ENCODE measurements at places on chromosomes 3 and 15.

GRCh38 chr3:114383875-114384557, 90.2 kb downstream of the TIGIT start:
- peak; percentile 25 for DNase-seq
- H3K4me3 ChIP-seq = no peak overlapping the region
- peaks cover 5% of the 10 kb centered on the region for H3K36me3 ChIP-seq
- no peaks in the 10 kb centered on the region for H3K27me3 ChIP-seq
- H3K27ac ChIP-seq = no peak overlapping the region

- no peaks in the 10 kb centered on the region for H3K27me3 ChIP-seq
- H3K4me1 ChIP-seq = no peaks in the 10 kb centered on the region
- H3K4me3 ChIP-seq = no peak overlapping the region
- no peak for DNase-seq
- no peak overlapping the region for H3K27ac ChIP-seq
Observed at GRCh38 chr3:169256027-169256426, 407.5 kb downstream of the MECOM start.

DNA sequence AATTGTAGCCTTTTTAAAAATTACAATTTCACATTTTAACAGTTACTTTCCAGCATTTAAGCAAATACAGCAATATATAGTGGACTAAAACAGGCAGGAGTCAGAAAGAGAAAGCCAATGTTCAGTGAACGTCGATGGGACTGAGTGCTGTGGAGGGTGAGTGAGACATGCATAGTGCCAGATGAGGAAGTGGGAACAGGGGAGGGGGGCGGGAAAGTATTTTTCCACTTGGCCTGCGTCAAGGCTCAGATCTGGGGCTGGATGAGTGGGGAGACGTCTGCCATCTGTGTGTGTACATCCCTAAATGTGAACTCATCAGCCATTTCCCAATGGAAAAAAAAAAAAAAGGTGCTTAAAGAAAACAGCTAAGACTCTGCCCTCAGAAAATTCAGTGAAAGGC, 19.2 kb upstream of the RAD18 start:
- H3K27me3 ChIP-seq = no peaks in the 10 kb centered on the region
- no peak overlapping the region for H3K27ac ChIP-seq
- no peaks in the 10 kb centered on the region for H3K4me1 ChIP-seq
- no peak for DNase-seq

- H3K4me1 ChIP-seq = peaks cover 40% of the 10 kb centered on the region
- no peak for DNase-seq
- no peaks in the 10 kb centered on the region for H3K36me3 ChIP-seq
- H3K27me3 ChIP-seq = no peaks in the 10 kb centered on the region
- no peak overlapping the region for H3K27ac ChIP-seq
Observed at GRCh38 chr3:171329746-171330145, 130.5 kb downstream of the TNIK start.

GRCh38 chr3:122003112-122003511, 18.9 kb downstream of the ILDR1 start:
- H3K4me1 ChIP-seq = peaks cover 67% of the 10 kb centered on the region
- H3K27ac ChIP-seq = peak overlapping the region; percentile 91
- H3K4me3 ChIP-seq = peak overlapping the region; percentile 53

GRCh38 chr3:42988566-42988965, 9.5 kb downstream of the GASK1A start:
- H3K36me3 ChIP-seq = no peaks in the 10 kb centered on the region
- no peak overlapping the region for H3K27ac ChIP-seq
- H3K4me1 ChIP-seq = no peaks in the 10 kb centered on the region
- H3K27me3 ChIP-seq = no peaks in the 10 kb centered on the region

DNA sequence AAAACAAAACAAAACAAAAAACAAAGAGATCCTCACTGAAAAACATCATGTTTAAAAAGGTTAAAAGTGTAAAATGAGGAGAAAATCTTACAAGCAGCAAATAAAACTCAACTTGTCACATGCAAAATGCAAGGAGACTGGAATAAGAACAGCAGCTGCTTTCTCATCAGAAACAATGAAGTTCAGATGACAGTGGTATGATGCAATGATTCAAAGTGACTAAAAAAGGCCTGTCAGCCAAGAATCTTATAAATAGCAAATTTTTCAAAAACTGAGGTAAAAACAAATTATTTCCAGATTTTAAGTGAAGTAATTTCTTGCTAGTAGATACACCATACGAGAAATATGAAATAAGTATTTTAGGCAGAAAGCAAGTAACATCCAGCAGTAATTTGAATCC, 68.6 kb upstream of the EPHA3 start:
- H3K4me3 ChIP-seq = no peak overlapping the region
- no peak overlapping the region for H3K27ac ChIP-seq
- no peak for DNase-seq
- H3K36me3 ChIP-seq = no peaks in the 10 kb centered on the region
- no peaks in the 10 kb centered on the region for H3K4me1 ChIP-seq

- peak overlapping the region; percentile 45 for H3K4me3 ChIP-seq
- H3K27me3 ChIP-seq = no peaks in the 10 kb centered on the region
- no peaks in the 10 kb centered on the region for H3K36me3 ChIP-seq
- H3K27ac ChIP-seq = peak overlapping the region; percentile 99
Observed at GRCh38 chr3:169940470-169941181, 26.0 kb upstream of the SEC62 start.

GRCh38 chr15:25890529-25890928, 27.4 kb upstream of the ATP10A start:
- H3K27me3 ChIP-seq = no peaks in the 10 kb centered on the region
- H3K36me3 ChIP-seq = no peaks in the 10 kb centered on the region
- no peaks in the 10 kb centered on the region for H3K4me1 ChIP-seq
- no peak overlapping the region for H3K4me3 ChIP-seq

DNA sequence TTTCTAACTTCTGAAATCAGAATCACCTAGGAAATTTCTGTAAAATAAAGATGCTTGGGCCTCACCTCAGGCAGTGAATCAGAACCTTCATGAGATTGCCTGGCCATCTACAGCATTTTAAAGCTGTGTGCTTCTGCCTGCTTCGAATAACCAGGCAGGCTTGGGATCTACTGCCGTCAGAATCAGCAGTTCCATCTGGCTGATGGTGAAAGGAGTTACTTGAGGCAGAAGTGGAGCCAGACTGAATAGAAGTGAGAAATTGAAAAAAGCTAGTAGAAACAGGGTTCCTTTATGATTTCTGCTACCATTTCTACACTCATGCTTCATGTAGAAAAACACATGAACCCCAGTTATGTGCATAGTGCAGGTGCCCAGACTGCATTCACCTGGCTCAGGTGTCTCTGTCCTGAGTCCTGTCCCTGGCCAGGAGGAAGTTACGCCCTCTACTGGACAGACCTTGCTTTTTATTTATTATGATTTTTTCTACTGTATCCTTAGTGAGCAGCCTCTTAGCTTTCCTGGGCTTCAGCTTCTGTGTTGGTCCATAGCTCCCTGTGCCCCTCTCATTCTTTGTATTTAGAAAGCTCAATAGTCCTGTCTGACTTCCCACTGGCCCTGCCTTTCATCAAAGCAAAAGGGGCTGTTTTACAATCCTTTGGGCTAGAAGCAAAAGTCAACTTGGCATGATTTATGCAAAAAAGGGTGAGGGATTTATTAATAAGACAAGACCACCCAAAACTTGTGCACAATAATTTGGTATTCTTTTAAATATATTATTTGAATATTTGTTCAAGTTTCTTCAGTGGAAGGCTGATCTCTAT, 200.8 kb upstream of the GOLGA6L4 start:
- DNase-seq = no peak
- no peak overlapping the region for H3K4me3 ChIP-seq
- no peaks in the 10 kb centered on the region for H3K36me3 ChIP-seq
- no peak overlapping the region for H3K27ac ChIP-seq
- no peaks in the 10 kb centered on the region for H3K4me1 ChIP-seq

DNA sequence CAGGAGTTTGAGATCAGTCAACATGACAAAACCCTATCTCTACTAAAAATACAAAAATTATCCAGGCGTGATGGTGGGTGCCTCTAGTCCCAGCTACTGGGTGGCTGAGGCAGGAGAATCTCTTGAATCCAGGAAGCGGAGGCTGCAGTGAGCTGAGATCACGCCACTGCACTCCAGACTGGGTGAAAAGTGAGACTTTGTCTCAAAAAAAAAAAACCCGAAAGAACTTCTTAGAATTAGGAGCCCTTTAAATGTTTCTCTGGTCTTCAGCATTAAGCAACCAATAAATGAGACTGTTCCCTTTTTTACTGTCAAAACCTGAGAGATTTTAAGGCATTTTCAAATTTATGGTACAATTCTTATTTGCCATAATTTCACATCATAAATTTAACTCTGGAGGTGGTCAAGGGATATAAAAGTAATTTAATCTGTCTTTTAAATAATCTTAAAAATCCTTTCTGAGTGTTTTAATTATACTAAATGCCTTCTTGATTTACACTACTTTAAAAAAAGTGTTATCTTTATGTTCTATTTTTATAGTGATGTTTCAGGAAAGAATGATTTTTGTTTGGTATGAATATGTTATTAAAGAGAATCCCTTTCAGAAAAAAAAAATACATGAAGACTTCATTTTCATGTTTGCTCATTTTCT, 10.1 kb downstream of the PCOLCE2 start:
- no peak overlapping the region for H3K4me3 ChIP-seq
- H3K27me3 ChIP-seq = no peaks in the 10 kb centered on the region
- H3K4me1 ChIP-seq = no peaks in the 10 kb centered on the region

GRCh38 chr15:89669309-89669865, 9.8 kb downstream of the PLIN1 start:
- H3K4me1 ChIP-seq = no peaks in the 10 kb centered on the region
- peaks cover 2% of the 10 kb centered on the region for H3K27me3 ChIP-seq
- no peak overlapping the region for H3K4me3 ChIP-seq
- no peak for DNase-seq

DNA sequence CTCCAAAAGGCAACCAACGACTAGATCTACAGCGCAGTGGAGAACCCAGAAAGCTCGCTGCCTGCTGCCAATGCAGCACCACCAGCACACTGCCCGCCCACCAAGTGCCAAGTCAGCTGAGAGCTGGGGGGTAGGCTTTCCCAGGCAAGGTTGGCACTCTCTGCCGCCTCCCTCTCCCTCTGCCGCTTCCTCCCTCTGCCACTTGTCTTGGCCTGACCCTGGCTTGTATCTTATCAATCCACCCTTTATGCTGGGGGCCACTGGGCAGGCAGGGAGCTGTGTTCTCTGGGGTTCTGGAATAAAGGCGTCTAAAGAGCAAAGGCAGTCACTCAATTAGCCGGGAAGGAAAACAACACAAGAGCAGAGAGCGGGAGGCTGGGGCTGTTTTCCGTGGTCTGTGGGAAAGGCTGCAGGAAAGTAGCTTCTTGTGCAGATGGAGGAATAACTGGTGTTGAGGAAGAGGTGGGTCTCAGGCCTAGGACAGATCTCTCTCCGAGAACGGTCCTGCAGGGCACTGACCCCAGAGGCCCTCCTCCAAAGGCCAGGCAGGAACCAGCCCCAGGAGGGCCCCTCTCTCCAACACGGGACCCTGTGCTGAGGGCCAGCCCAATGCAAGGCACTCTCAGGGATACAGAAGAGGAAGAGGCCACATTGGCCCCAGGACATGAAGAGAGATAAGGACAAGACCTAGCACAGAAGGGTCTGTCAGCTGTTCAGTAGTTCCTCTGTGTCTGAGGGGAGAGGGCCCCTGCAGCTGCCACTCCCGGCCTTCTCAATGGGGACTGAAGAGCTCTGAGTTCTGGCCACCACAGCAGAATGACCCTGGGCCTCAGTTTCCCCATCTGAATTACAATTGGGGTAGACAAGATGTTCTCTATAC, 30.8 kb downstream of the ACSBG1 start:
- H3K36me3 ChIP-seq = no peaks in the 10 kb centered on the region
- H3K27ac ChIP-seq = no peak overlapping the region
- no peaks in the 10 kb centered on the region for H3K4me1 ChIP-seq
- no peaks in the 10 kb centered on the region for H3K27me3 ChIP-seq
- no peak for DNase-seq
- no peak overlapping the region for H3K4me3 ChIP-seq

DNA sequence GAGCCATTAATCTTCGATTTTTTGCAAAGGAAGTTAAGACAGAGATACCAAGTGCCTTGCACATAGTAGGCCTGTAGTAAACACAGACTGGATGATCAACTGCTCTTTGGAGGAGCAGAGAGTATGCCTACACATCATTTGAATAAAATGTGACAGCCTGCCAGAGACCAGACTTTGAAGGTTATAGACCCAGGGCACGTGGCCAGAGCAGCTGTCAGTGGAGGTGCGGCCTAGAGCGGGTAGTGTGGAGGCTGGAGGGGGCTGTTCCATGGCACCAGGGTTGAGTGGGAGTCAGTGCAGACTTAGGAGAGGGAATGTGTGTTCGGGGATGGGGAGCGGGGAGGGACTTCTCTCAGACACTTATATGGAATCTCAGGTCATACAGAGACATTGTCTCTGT, 80.8 kb downstream of the SMAD3 start:
- H3K4me1 ChIP-seq = peaks cover 17% of the 10 kb centered on the region
- no peak for DNase-seq
- H3K4me3 ChIP-seq = no peak overlapping the region
- H3K27me3 ChIP-seq = no peaks in the 10 kb centered on the region
- no peak overlapping the region for H3K27ac ChIP-seq

DNA sequence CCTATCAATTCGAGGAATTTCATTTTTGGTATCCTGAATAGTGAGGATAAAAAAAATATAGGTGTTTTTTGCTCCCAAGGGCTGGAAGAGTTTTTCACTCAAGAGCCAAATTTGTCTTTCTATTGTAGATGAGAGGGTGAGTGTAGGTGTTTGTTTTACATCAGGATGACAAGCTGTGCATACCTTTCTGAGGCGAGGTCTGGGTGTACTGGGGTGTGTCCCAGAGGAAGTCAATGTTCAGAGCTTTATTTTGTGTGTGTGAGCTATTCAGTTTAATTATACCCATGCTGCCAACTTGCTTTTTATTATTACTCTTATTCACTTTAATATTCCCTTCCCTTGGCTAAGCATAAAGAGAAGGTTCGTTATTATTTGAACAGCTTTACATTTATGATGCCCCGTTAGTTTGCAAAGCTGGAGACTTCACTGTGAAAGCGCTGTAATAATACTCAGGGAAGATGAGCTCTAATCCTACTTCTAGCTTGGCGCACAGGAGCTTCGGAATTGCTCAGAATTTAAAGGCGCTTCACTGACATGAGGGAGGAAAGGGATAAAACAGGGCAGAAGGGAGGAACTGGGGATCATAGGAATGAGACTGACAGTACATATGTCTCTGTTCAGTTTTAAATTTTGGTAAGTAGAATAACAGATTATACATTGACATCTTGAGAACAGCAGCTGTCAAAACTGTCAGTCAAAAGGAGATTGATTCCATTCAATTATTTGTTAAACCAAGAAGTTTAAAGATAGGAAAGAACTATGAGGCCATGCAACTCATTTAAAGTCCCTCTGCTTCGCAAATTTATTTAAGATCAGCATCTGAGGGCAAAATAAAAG, 117.7 kb upstream of the TP63 start:
- H3K36me3 ChIP-seq = no peaks in the 10 kb centered on the region
- no peak overlapping the region for H3K27ac ChIP-seq
- H3K4me3 ChIP-seq = no peak overlapping the region
- DNase-seq = no peak
- H3K4me1 ChIP-seq = peaks cover 10% of the 10 kb centered on the region
- H3K27me3 ChIP-seq = no peaks in the 10 kb centered on the region

Measured in GM12878 (cell line).